Esophagus squamous epithelium (tissue), 5 donors: ENCODE measurements at places on chromosomes 7 and 10.

DNA sequence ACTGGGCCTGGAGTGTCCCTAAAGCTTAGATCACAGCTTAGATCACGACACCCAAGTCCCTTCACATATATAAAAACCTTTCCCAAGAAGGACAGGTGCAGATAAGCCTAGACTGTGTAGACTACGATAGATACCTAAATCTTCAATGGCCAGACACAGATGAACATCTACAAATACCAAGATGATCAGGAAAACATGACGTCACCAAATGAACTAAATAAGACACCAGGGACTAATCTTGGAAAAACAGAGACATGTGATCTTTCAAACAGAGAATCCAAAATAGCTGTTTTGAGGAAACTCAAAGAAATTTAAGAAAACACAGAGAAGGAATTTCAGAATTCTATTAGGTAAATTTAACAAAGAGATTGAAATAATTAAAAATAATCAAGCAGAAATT lies 1082.6 kb upstream of the PHF14 start:
- no peak for DNase-seq

DNA sequence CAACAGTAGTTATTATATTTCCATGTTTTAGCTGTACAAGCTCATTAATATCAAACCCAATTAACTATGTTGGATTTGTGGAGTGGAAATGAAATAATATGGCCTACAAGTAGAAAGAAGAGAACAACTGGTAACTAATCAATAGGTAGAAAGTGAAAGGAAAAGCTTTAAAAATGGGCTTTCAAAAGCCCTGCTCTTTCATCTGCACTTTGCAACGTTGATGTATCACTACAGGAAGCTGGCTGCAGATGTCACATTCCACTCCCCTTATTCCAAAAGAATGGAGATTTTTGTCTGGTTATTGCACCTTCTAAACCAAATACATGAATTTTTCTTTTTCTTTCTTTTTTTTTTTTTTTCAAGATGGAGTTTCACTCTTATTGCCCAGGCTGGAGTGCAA lies 11.7 kb upstream of the MKI67 start:
- no peak for DNase-seq

- no peak for DNase-seq
Observed at GRCh38 chr10:131577178-131577555, 265.6 kb upstream of the TCERG1L start.

DNA sequence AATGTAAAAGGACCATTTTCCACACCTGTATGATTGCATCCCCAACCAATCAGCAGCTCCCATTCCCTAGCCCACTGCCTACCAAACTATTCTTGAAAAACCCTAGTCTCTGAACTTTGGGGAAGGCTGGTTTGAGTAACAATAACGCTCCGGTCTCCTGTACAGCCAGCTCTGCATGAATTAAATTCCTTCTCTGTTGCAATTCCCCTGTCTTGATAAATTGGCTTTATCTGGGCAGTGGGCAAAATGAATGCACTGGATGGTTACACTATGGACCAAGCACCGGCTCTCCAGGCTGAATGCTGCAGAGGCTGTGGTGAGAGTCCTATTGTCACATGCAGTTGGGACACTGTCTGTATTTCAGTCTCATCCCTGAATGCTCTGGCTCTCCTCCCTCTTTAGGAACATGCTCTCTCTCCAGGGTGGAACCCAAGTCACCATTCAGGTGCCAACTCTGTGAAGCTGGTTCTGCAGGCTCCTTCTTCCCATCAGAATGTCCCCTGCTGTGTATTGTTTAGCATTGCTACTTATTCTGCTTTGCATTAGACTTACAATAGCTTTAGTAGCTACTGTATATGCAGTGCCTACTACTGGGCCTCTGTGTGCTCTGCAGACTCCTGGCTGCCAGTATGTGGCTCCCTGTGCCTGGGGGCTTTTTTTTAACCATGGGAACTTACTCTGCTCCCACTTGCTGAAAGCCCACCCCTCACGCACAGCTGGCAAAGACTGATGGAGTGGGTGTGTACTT lies 6.9 kb downstream of the CCL24 start:
- DNase-seq: no peak

DNA sequence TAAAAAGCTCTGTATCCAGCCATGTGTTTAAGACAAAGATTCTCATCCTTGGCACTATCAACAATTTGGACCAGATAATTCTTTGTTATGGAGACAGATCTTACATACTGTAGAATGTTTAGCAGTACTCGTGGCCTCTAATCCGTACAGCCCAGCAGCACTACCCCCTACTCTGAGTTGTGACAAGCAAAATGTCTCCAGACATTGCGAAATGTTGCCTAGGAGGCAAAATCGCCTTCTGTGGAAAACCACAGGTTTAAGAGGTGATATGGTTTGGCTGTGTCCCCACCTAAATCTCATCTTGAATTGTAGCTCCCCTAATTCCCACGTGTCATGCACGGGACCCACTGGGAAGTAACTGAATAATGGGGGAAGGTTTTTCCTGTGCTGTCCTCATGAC lies 186.7 kb downstream of the CHCHD3 start:
- DNase-seq: no peak

DNA sequence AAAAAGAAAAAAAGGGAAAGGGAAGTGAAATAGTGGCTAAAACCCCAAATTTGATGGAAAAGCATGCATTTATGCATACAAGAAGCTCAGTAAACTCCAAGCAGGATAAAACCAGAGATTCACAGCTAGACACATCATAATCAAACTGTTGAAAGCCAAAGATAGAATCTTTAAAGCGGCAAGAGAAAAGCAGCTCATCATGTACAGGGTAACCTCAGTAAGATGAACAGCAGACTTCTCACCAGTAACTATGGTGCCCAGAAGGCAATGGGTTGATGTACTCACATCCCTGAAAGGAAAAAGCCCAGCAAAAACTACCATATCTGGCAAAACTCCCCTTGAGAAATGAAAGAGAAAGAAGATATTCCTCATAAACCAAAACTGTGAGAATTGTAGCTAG lies 60.4 kb downstream of the TPST1 start:
- no peak for DNase-seq

GRCh38 chr7:320297-320696 lies 30.3 kb downstream of the FOXL3 start:
- DNase-seq: no peak

GRCh38 chr10:110425684-110426293 lies 71.9 kb upstream of the DUSP5 start:
- no peak for DNase-seq

- DNase-seq: no peak
Observed at GRCh38 chr7:36400606-36401005, 10.9 kb downstream of the ANLN start.
